ENCODE measurements at places on chromosomes 3 and 15.

- peak; percentile 36 for DNase-seq
Observed at GRCh38 chr15:87877114-87877810, 379.3 kb downstream of the NTRK3 start.

- DNase-seq = no peak
Observed at GRCh38 chr3:105538483-105538882, 171.8 kb downstream of the ALCAM start.

DNA sequence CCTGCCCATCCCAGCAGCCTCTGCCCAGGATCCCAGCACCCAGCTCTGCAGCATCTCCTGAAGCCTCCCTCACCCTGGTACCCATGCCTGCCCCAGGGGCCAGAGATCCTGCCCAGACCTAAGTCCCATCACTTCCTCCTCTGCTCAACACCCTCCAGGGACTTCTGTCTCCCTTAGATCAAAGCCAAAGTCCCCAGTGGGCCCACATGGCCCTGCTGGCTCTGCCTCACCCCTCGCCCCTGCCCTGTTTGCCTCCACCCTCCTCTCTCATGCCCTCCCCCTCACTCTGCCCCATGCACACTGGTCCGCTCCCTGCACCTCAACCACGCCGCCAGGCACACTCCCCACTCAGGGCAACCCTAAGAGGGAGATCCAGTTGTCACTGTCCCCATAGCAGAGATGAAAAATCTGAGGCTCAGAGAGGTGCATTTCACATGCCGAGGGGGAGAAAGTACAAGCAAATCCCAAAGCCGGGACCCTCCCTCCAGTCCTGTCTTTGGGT is 146.5 kb downstream of the NUP210 start:
- no peak for DNase-seq

GRCh38 chr3:24838533-24838932 is 343.9 kb upstream of the THRB start:
- no peak for DNase-seq

DNA sequence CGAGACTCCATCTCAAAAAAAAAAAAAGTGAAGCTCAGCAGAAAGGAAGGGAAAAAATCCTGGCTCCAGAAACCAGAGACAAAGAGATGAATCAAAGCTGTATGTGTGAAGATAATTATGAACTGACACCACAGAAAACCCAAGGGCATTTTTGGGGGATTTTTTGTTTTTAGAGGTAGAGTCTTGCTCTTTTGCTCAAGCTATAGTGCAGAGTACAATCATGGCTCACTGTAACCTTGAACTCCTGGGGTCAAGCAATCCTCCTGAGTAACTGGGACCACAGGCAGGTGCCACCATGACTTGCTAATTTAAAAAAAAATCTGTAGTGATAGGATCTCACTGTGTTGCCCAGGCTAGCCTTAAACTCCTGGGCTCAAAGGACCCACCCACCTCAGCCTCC is 22.8 kb downstream of the HCLS1 start:
- DNase-seq = no peak

DNA sequence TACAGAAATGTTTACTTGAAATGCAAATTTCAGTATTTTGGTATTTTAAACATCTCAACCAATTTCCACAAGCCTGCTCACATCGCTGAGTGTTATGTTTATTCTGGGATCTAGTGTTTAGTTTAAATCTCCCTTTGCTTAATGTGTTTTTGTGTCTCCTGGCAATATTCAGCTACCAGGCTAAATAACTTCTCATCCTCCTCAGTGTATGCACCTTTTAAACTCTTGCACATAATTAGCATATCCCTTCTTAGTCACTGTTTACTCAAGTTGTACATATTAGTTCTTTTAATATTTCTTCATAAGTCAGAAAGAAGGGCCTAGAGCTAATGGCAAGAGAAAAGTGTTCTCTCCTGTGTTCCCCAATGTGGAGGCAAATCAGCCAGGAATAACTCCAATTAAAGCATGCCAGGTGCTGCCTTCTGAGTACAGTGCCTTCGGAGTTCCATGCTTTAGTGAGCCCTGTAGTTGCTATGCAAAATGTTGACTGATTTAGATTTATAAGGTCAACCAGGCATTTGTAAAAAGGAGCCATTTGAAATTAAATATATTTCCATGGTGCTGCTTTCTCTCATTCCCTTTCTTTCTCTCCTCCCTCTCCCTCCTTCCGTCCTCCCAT is 234.3 kb downstream of the GAP43 start:
- DNase-seq = no peak

DNA sequence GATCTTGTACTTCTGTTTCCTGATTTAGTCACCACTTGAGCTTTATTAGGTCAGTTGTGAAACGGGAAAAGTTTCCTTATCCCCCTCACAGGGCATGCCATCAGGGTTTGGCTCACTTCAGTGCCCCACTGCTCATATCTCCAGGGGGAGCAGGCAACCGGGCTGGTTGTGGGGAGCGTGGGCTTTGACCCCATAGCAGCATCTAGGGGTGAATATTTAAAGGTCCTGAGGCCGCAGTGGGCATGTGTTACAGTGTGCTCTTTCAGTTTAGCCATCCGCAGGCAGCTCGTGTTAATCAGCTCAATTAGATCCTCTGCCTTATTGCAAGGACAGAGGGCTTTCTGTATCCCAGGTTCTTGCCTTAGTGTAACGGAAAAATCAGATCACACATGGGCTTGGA is 71.9 kb downstream of the MRPL46 start:
- DNase-seq = no peak

DNA sequence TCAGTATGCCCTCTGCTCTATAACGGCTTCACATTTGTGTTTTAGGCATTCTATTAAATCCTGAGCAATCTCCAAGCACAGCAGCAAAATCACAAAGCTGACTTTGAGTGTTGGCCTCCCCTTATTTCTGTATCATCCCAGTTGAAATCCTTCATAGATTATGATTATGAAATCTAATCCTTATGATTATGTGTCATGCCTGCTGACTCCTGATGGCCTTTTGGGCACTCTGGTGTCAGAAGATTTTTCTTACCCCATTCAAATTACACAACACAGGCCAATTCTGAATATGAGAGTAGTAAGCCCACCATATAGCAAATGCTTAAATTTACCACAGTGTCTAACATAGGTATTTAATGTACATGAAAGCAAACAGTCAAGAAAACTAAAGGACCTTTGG is 34.3 kb downstream of the CDV3 start:
- DNase-seq = no peak

DNA sequence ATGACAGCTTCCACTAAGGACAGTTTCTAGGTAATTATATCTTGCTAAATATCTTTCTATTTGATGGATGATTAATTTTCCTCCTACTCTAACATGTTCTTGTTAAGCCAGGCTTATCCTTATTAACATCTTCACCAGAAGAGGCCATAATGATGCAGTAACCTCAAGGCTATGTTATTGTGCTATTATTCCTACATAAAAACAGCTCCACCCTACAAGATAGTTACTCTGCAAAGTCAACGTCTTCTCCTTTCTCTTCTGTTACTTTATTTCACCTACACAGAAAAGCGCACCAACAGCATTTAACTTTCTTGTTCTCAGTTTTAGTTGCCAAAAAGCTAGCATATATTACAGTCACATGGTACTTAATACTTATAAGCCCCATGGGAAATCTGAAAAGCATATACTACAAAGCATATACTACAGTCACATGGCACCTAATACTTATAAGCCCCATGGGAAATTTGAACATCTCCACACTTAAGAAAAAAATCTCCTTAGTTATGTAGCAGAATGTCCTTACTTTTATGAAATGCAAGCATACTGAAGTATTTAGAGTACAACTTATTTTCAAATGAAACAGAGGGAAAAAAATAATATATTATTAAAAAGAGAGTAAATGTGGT is 13.4 kb downstream of the ADAM10 start:
- DNase-seq = no peak

DNA sequence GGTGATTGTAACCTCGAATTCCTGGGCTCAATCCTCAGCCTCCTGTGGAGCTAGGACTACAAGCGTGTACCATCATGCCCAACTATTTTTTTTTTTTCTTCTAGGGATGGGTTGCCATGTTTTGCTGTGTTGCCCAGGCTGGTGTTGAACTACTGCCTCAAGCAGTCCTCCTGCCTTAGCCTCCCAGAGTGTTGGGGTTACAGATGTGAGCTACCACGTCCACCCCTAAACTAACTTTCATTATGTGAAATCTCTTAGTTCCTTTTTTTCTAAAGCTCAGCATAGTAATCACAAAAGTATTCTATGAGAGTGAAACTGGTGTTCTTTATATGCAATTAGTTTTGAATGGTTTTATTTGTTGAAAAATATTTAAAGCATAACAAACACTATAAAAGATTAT is 92.1 kb downstream of the XRN1 start:
- DNase-seq = no peak

DNA sequence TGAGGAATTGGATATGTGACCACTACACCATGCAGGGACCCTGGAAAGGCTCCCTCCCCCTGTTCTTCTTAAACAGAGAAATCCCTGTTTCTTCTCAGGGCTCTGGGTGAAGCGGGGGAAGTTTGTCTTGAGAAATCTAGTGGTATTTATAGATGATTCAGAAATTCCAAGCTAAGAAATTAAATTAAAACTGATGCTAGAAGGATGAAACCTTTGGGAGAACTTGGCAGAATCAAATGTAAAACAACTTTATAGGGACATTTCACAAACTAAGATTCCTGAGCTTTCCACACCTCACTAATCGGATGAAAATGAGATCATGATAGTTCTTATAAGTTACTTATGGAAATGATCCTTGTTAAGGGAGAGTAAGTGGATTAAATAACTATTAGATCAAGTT is 54.2 kb downstream of the FBXL2 start:
- DNase-seq = no peak

- DNase-seq = no peak
Observed at GRCh38 chr3:28250999-28251398, 9.6 kb downstream of the CMC1 start.

DNA sequence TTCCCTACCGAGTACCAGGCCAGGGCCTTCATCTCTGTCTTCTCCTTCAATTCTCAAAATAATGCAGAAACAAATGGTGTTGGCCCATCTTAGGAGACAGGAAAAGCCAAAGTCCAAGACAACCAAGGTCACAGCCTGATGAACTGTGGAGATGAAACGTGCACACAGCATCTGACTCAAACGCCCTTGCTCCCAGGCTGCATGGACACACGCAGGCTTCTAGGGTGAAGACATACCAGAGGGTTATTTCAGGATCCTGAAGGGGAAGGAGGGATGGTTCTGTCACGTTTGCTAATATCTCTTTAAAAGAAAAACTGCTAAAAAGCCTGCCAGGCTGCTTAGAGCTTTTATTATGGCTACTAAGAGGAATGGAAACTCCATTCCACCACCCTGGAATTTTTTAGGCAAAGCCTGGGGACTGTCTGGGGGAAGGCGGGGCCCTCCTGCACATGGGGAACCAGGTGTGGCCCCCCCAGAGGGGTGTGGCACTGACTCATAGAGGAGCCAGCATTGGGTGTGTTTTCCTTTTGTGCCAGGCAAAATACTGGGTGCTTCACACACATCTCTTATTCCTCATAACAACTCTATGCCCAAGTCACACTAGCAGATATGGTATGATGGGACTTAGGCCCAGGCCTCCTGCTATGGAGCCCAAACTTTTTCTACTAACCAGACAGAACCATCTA is 62.9 kb downstream of the UMPS start:
- DNase-seq = no peak
